Epithelial cell of proximal tubule (primary cell): ENCODE measurements at places on chromosomes 11 and 22. TPM values are rescaled to one million over a fixed set of nuclear protein-coding genes. Genes with fewer than 3 reads are reported as not detected.

DNA sequence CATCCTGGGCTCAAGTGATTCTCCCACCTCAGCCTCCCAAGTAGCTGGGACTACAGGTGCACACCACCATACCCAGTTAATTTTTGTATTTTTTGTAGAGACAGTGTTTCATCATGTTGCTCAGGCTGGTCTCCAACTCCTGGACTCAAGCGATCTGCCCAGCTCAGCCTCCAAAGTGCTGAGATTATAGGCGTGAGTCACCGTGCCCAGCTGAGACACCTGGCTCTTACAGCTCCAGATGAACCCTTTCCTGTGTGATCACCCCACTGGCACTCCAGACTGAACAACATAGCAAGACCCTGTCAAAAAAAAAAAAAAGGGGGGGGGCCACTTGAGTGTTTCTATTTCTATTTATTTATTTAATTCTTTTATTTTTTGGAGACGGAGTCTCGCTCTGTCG, 1.0 kb upstream of the ADSL start:
- DNase-seq = no peak

DNA sequence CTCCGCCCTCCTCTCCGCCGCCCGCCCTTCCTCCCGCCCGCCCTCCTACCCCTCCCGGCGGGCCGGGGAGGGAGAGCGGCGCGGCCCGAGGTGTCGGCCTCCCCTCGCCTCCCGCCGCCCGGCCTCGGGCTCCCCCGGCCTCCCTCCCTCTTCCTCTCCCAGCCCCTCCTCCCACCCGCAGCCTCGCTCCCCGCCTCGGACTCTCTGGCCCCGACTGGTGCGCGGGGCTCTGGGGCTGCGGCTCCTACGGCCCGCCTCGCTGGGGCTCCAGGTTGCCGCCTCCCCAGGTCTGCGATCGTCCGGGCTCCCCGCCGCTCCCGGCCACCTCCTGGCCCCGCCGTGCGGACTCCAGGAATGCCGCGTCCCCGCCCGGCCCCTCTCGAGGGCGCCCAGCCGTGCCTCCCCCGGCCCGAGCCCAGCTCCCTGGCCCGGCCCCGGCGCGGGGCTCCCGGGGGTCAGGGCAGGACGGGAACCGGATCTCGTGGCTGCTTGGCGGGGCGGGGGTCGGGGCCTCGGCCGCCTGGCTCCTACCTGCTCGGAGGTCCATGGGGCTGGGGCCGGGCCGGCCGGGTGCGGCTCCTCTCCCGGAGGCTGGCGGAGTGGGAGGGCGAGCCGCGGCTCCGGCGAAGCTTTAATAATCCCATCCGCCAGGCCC, at the start of gene CLCF1:
Gene CLCF1, minus strand, starts transcription at position 606 of the 655 bp plus-strand sequence. Its CDS starts 59 bp downstream, at position 547.
- DNase-seq = no peak

Gene CSF2RB
- total RNA-seq = under 0.01 TPM in 1 of 2 replicates, not detected in the other

DNA sequence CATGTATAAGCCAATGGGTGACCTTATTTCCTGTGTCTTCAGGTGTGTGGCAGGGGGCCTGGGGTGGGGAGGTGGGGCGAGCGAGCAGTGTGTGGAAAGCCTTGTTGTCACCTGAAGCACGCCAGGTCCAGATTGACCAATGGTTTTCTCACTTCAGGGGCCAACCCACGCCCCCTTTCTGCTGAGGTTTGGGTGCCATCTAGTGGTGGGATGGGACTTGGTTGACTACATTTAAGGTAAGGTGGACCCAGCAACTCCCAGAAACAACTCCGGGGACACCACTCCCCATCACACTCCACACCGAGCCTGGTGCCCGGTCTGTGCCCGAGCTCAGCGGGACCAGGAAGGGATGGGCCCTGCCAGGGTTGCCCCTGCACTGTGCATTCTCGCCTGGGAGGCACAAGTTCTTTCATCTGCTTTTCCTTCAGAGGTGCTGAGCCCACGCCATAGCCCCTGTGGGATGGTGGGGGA, 40.0 kb downstream of the TPCN2 start:
- no peak for DNase-seq

GRCh38 chr11:13767471-13767870, 99.0 kb downstream of the FAR1 start:
- DNase-seq = no peak
